ENCODE measurements at places on chromosomes 3 and 15. TPM values are rescaled to one million over a fixed set of nuclear protein-coding genes. Genes with fewer than 3 reads are reported as not detected.
A peak's percentile ranks its signal among the peaks of the same experiment; 100 is the strongest.

NR2E3 gene
- polyA plus RNA-seq: 0.18 TPM

DYNC1LI1 gene
- polyA plus RNA-seq: 16.9 TPM

- DNase-seq: no peak
Measured at GRCh38 chr3:152317956-152318355, 49.2 kb downstream of the MBNL1 start.

DNA sequence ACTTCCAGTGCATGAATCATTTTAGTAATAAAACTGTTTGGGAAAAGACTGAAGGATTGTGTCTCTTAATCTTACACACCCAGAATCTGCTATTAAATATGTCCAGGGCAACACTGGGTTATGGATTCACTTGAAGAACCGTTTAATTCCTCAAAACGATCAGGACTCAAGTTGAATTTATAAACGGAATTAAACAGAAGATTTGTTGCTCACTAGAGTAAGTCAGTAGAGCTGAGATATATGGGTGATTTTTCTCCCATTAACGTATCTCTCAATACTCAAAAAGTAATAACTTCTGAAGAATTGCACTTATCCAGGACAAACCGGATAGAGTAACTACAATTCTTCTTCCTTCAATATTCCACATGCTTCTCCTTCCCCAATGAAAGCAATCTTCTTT, 41.1 kb upstream of the LIPC start:
- no peak for DNase-seq

SCN11A gene
- 0.02 TPM for polyA plus RNA-seq

- DNase-seq: peak; percentile 21
Measured at GRCh38 chr3:111589303-111590142, 5.6 kb downstream of the ZBED2 start.

ADAMTSL3 gene
- polyA plus RNA-seq: 0.02 TPM

DNA sequence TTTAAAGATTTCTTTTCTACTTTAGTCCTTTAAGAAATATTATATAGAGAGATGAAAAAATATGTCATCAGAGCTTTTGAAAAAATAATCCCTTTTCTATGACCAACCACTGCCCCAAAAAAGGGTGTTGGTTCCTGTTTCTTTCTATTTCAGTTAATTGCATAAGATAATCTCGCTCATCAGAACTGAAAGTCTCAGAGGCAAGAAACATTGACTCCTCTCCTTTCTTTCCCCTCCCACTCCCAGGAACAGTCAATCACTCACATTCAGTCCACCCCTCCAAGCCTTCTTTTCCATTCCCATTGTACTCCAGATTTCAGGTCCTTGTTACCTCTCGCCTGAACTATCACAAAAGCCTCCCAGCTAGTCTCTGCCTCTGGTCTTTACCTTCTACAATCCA, 153.7 kb upstream of the ABI3BP start:
- no peak for DNase-seq

GRCh38 chr3:170306015-170306414, 51.5 kb upstream of the SKIL start:
- DNase-seq: no peak

DLL4 gene
- 0.03 TPM for polyA plus RNA-seq

GRCh38 chr3:196835086-196835485, 32.6 kb upstream of the SENP5 start:
- DNase-seq: no peak

GRCh38 chr3:112445839-112446238, 53.4 kb downstream of the BTLA start:
- DNase-seq: no peak

DNA sequence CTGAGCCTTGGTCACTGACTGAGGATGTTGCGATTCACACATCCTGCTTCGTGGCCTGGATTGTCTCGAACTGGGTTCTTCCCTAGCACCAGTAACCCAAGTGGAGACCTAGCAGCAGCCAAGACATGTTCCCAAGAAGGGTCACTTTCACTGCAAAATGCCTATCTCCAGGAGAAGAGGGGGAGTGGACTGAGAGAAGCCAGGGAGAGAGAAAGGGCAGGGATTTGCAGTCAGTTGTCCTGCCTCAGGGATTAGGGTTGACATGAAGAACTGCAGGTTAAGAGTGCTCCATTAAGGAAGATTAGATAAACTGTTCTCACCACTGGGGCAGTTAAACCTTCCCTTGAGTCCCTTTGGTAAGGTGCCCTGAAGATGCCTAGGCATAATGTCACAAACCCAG, 5.7 kb upstream of the CD276 start:
- no peak for DNase-seq

PRICKLE2 gene
- polyA plus RNA-seq: 1.1 TPM

IGDCC3 gene
- polyA plus RNA-seq: 0.43 TPM

- DNase-seq: no peak
Measured at GRCh38 chr3:173700336-173700735, 302.8 kb downstream of the NLGN1 start.

UPK1B gene
- polyA plus RNA-seq: not detected

DNA sequence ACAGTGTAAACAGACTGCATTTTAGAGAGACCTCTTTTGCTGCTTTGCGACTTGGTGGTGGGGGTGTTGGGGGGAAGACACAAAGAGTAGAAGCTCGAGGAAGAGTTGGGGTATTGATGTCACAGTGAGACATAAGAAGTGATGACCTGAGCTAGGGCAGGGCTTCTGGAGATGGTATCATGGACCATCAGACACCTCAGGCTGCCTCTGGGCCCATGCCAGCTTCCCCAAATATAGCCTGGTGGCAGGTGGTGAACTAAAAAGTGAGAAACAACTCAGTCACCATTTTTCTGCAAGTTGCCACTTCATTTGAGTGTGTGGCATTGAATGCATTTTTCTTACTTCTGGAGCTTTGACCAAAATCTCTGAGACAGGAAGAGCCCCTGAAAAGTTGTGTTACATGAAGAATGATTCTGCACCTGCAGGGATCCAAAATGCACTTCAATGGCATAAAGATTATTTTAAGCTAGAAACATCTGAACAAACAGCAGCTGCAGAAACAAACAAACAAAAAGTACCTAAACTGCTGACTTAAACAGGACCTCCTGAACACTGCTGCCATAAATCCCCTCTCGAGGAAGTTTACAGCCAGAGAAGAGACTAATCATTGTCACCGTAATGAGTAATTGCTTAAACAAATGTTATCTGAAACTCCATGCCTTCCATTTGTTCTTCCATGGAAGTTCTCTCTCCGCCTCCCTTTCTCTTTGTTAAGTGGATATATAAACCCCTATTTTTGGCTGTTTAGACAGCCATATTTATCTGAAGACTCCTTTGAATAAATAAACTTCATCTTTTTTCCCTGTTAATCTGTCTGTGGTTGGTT, 15.2 kb upstream of the XIRP1 start:
- no peak for DNase-seq

DNA sequence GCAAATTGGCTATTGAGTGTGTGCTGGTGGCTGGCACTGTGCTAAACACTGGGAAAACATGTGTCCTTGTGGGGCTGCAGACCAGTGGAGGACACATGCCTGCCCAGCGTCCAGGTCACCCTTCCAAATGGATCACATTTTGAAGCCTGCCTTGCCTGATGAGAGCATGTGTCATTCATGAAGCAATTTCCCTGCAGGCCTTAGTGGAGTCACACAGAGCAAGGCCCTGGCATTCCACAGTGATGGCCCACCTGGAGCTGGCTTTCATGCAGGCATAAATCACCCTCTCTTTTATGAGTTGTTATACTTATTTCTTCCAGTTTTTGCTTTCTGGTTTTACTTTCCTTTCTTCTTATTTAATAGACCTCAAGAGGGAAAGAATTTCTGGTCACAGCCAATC, 219.5 kb downstream of the EPHB1 start:
- no peak for DNase-seq

AADAC gene
- 3.5 TPM for polyA plus RNA-seq

DNA sequence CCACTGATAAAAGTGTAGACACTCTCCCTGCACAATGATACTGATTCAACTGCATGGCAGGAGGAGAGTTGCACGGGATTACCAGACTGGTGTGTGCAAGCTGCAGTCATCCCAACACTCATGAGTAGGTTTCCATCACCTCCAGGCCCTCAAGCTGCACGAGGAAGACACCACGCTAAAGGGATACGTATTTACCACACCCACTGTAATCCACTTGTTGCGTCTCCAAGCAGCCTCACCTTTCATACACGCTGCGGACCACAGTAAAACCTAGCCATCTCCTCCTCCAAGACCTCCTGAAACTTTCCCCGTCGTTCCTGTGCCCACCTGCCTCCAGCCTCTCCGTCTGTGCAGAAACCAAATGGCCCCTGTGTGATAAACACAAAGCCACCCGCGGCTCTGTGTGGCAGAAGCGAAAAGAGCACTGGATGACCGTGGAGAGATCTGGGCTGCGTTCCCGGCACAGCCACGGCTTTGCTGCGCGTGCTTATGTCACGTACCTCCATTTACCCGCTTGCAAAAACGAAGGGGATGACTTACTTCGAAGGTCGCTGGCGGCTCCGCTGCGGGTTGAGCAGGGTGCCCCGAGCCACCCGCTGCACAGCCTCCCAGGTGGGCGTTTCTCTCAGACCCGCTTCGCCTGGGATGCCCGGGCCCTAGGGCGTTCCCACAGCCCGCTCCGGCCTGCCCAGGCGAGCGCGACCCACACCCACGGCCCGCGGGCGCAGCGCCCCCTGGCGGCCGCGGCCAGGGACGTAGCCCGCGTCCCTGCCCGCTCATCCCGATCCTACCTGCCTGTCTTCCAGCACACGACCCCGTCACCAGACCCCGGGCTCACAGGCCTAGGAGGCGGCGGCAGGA, 643 bp downstream of the ABCC5 start:
- peak; percentile 92 for DNase-seq

RLBP1 gene
- polyA plus RNA-seq: not detected

CASR gene
- polyA plus RNA-seq: not detected

TRIM42 gene
- polyA plus RNA-seq: not detected

FGD5 gene
- polyA plus RNA-seq: not detected

GRCh38 chr15:93035092-93035915, 53.7 kb downstream of the RGMA start:
- DNase-seq: peak; percentile 12

- no peak for DNase-seq
Measured at GRCh38 chr15:36911322-36911944, 188.9 kb downstream of the MEIS2 start.

DNA sequence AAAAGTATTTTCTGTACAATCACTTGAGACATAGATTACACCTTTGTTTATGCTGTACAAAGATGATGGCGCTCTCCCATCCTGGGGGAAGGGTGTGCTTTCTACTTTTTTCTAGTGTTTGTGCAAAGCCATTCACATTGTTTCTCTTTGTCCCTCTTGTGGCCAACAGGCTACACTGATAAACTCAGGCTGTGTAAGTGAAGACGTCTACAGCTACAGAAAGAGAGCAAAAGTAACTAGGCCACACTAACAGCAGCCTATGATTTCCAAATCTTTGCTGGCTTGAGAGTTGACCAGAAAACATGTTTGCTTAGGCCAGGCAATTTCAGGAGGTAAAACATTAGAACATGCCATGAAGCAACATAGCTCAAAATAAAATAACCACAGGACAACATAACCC, 75.1 kb downstream of the FOXB1 start:
- DNase-seq: no peak

GRCh38 chr3:8540456-8540855, 38.8 kb downstream of the LMCD1 start:
- no peak for DNase-seq

GHSR gene
- not detected for polyA plus RNA-seq

IGSF10 gene
- 15.3 TPM for polyA plus RNA-seq

- DNase-seq: peak; percentile 80
Measured at GRCh38 chr15:88894348-88894818, 961 bp downstream of the HAPLN3 start.

SENP8 gene
- 1.4 TPM for polyA plus RNA-seq

DNA sequence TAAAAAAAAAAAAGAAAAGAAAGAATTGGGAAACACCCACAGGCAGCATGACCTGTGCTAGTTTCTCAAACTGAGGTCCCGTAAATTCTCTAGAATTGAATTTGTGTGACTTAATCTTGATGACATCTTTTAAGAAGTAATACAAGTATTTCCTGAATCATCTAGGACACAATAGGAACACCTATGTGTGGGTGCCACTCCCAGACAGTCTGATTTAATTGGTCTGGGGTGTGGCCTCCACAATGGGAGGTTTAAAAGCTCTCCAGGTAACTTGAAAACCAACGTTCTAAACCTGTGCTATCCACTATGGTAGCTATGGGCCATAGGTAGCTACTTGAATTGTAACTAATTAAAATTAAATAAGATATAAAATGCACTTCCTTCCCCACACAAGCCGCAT, 28.1 kb downstream of the CFAP92 start:
- DNase-seq: no peak

CSTA gene
- not detected for polyA plus RNA-seq

DNA sequence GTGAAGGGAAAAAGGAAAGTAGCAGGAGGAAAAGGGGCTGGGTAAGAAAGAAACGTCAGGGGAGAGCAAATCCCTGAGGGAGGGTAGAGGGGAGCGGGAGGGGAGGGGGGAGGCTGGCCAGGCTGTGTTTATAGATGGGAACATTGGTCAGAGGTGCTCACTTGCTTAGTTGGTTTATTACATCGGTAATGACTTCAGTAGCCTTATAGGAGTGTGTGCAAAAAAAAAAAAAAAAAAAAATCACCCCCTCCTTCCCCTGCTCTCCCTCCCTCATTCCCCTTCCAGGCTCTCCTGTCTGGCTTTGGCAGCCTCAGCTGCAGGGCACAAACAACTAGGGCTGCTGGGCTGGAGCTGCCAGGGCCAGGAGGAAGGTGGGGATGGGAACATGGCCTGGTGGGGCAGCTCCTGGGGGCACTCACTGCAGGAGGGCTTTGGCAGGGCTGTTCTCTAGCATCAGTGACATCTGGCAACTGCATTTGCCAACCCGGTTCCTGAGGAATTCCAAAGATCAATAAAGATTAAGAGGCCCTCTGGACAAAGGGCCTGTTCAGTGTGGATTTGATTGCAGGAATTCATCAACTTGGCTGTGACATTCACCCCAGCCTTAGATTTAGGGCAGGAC, 334.5 kb upstream of the FRG2C start:
- peak; percentile 77 for DNase-seq

CHRFAM7A gene
- 0.53 TPM for polyA plus RNA-seq

GRCh38 chr3:115363071-115363470, 216.0 kb upstream of the ZBTB20 start:
- no peak for DNase-seq

CISH gene
- polyA plus RNA-seq: 2.0 TPM

ACKR2 gene
- 0.10 TPM for polyA plus RNA-seq

DNA sequence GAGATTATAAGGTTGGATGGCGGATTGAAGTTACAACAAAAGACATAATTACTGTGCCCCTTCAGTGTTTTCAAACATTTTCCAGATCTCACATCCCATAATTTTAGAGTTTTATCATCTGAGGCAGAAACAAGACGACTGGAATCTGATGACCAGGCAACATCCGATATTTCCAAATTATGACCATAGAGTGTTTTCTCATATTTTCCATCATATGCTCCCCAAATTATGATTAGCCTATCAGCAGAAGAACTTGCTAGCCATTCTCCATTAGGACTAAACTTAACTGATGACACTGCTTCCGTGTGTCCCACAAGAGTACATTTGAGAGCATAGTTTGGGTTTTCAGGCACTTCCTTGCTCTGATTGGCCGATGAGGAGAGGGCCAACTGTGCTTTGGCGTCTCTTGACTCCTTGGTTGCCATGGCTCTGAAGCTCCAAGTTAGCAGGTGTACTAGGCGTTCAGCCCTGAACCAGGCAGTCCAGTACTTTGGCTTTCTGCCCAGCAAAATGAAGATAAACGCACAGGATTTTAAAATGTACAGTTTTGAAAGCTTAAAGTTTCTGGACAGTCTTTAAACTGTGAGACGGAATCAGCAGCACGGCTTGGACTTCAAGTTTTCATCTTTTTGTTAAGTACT, 638 bp downstream of the WDR5B start:
- peak; percentile 27 for DNase-seq

GRCh38 chr3:101271728-101272127, 48.6 kb downstream of the IMPG2 start:
- no peak for DNase-seq

All from SK-N-SH (cell line).